Cortex of kidney (tissue), 1 donor: ENCODE measurements at places on chromosomes 16 and 17.

- DNase-seq: no peak
Observed at GRCh38 chr17:27915709-27916108, 22.5 kb upstream of the LYRM9 start.

DNA sequence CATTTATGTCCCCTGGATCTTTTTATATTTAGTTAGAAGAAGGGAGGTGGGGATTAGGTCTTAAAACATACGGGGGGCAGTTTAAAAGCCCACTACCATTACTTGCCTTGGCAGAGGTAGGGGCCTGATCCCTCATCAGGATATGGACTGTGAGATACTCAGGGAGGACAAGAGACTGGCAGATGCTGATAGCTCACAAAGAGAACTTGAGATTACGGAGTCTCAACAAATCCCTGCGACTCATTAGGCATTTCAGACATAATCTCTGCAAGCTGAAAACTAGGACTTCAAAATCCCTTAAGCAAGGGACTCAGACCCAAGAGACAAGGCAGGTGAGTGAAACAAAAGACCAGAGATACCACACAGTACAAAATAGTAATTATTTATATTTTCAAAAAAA, 23.2 kb downstream of the NXPH3 start:
- DNase-seq: no peak

- no peak for DNase-seq
Observed at GRCh38 chr16:19329932-19330331, 44.4 kb downstream of the CLEC19A start.

GRCh38 chr17:83124871-83125514, 45.6 kb downstream of the METRNL start:
- no peak for DNase-seq

GRCh38 chr16:3188925-3189825, 1.2 kb downstream of the OR1F1 start:
- no peak for DNase-seq

DNA sequence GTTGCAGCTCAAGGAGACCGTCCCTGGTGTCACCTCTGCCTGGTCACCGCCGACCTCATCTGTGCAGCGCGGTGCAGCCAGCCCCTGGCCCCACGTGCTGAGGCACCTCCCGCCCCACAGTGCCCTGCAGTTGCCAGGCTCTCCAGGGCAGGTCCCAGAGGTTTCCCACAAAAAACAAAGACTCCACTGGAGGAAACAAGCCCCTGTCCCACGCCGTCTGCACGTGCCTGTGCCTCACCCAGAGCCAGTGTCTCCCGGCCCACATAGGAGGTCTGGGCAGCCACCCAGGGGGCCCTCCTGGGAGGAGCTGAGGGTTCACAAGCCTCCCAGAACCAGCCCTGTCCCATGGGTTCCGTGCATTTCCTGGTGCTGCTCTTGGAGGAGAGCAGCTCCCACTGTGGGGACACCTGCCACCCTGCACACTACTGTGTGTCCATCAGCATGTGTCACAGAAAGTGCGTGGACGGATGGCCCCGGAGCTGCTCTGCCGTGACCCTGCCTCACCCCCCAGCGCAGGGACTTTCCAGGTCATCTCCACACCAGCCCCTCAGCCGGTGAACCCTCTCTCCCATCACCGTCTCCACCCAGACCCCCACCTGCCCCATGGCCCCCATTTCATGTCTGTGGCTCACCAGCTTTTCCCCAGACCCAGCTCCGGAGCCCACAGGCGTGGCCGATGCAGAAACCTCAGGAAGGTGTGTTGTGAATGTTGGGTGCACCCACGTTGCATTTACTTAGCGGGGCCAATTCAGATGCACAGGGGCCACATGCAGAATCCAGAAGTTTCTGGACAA, 17.0 kb upstream of the CDH15 start:
- no peak for DNase-seq

DNA sequence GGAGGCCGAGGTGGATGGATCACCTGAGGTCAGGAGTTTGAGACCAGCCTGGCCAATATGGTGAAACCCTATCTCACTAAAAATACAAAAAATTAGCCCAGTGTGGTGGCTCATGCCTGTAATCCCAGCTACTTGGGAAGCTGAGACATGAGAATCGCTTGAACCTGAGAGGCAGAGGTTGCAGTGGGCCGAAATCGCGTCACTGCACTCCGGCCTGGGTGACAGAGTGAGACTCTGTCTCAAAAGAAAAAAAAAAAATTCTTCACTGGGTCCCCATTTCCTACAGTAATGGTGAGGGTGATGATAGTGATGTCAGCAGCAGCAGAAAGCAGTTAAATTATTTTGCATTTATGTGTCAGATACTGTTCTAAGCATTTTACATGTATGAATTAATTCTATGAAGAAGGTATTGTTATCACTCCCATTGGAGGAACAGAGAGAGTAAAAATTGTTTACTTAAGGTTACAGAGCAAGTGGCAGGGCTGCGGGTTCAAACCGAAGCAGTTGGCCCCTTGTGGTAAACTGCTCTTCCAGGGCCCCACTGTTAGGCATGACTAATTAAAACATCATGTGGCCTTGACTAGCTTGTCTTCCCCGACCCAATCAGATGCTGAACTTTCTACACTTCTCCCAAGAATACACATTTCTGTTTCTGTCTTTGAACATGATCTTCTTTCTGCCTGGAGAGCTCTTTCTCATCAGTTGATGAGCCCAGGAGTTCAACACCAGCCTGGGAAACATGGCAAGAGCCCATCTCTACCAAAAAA, 45.8 kb downstream of the STAT3 start:
- no peak for DNase-seq

- no peak for DNase-seq
Observed at GRCh38 chr16:24149102-24149501, 107.0 kb upstream of the CACNG3 start.

DNA sequence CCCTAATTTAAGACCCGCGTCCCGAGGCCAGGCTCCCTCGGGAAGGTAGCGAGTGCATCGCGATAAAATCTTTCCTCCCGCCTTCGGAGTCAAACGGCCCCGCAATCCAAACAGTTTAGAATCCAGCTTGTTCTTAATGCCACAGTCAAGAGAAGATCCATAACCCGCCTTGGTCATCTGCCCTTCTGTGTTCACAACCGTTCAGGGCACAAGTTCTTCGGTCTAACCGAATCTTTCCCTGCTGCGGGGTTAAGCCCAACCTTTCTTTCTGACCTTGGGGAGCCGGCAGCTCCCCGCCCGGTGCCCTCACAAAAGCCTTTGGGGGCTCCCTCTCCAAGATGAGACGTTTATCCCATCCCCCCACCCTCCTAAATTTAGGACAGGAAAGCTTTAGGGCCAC, 30.3 kb downstream of the CPSF4L start:
- no peak for DNase-seq

- DNase-seq: no peak
Observed at GRCh38 chr16:67719778-67720144, 645 bp upstream of the GFOD2 start.

- no peak for DNase-seq
Observed at GRCh38 chr16:194516-194915, 14.3 kb downstream of the HBQ1 start.

- DNase-seq: no peak
Observed at GRCh38 chr16:574021-574760, 4.4 kb downstream of the PIGQ start.

- no peak for DNase-seq
Observed at GRCh38 chr16:85522842-85523601, 90.1 kb upstream of the GSE1 start.
